ENCODE measurements at places on chromosomes 6 and 20.
A peak's percentile ranks its signal among the peaks of the same experiment; 100 is the strongest.

GRCh38 chr6:38909015-38909730 lies 139.4 kb upstream of the GLP1R start:
- no peak for DNase-seq

DNA sequence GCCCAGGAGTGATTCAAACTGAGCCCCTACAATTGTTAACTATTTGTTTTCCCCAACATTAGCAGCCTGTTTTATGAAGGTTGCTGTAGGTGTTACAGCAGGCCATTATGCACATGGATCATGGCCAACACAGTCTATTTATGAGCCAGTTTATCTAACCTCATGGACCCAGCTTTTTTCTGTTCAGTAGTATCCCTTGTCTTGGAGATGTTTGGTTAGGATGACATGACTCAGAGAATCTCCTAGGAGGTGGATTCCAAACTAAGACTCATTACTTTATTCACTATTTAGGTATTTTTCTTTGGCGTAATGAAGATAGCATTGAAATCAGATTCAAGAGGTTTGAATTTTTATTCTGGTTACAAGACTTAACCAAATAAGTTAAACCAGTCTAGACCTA lies 62.8 kb upstream of the TFB1M start:
- no peak for DNase-seq

GRCh38 chr20:37501940-37502339 lies 19.1 kb upstream of the NNAT start:
- no peak for DNase-seq

DNA sequence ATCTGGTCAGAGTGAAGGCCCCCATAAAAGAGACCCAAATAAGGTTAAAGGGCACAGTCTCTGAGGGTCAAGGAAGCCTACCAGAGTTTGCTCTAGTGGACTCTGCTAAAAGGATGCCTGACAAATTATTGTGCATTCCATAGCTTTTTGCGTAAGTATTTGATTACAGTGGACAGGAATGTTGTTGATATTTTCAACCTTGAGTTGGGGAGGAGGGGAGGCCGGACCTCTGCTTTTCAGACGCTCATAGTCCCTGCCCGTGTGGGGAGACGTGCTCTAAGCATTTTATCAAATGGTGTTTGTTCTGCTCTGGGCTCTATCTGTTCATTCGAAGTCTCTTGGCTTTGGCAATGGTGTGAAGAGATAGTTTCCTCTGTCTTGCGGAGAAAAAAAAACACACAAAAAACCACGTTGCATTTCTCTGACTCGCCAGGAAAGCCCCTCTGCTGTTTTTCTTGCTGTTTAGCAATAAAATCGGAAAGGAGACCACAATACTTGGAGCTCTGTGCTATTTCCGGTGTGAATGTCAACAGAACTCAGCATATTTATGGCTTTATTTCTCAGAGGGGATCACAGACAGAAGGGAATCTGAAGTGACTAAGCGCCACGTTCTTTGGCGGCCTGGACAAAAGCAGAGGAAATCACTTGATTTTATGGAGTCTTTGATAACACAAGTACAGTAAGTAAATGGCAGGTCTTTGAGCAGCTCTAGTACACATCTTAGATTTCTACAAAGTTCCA lies 159.8 kb downstream of the ZFP64 start:
- peak; percentile 21 for DNase-seq

DNA sequence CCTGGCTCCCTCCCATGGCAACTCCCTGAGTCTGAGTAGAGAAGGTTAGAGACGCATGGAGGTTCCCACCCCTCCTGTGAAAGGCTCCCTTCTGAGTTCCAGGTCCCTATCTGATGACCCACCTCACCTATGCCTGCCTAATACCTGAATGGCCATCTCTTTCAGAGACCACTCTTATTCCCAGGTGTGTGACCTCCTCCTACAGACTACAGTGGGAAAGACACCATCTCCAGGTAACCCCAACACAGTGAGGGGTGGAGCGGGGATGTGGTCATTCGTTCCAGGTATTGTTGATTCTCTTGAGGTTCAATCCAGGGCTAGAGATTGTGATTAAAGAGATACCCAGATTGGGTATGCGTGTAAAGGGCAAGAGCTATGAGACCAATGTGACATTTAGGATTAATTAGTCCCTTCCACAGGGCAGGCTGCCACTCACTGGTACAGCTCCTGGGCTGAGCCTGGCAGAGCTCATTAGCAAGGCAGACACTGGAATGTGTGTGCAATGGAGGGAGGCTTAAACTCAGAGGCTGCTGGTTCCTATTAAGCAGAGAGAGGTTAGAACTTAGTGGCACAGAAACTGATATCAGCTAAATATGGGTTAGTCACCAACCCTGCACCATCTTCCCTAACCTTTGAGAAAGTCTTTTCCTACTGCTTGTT lies 46.5 kb upstream of the IER3 start:
- no peak for DNase-seq

DNA sequence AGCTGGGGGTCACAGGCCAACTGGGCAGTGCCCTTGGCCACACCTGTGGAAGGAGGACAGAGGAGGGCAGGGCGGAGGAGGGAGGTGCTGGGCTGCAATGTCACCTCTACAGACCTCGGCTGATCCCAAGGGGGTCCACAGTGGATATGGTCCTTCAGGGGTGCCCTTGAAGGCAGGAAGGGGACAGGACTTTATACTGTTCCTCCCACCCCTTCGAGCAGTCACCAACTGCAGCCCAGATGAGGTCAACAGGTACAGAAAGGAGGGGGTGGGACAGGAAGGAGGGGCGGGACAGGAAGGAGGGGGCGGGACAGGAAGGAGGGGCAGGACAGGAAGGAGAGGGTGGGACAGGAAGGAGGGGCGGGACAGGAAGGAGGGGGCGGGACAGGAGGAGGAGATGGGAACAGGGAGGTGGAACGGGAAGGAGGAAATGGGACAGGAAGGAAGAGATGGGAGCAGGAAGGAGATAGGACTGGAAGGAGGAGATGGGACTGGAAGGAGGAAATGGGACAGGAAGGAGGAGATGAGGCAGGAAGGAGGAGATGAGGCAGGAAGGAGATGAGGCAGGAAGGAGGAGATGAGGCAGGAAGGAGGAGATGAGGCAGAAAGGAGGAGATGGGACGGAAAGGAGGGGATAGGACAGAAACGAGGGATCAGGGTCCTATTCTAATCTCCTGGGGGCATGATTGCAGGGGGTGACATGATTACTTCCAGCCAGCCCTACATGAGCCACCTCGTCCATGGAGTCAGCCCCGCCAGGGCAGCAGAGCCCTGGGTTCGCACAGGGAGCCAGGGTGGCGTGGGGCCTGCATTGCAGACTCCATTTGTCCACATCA lies 19.4 kb upstream of the MRGBP start:
- peak; percentile 71 for DNase-seq

- no peak for DNase-seq
Observed at GRCh38 chr20:8646033-8646441, 422.9 kb upstream of the PLCB4 start.

DNA sequence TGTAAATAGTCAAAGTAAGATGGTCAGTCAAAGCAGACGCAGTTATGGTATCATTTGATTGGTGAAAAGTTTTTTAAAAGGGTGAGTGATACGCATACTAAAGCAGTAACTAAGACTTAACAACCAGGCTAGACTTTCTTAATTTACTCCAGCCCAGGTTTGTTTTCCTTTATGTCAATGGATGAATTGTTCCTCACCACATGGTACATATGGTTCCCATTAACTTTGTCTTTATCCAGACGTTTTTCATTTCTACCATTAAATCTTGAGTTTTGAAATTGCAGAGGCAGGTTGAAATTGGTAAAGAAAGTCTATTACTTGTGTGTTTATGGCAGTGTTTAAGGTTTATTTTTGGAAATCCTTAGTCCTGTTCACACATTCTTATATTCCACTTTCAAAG lies 98.5 kb upstream of the SCGN start:
- DNase-seq = no peak

DNA sequence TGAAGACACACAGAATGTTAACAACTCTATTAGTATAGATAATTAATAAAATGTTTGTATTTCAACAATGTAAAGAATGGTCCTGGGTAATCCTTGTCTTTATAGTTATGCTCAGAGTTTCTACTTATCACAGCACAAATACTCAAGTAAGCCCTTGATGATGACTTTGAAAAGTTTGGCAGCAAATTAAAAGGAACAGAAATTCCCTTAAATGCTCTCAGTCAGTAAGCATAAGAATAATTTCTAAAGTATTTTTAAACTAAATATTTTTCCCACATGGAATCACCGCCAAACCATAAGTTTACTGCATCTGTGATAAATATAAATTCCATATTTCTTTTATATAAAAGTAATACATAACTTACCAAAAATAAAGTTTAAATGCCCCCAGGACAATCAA lies 96.1 kb downstream of the COL12A1 start:
- DNase-seq = no peak

- DNase-seq = peak; percentile 33
Observed at GRCh38 chr20:1469925-1470571, 3.4 kb upstream of the NSFL1C start.

GRCh38 chr6:62775427-62776022 lies 435.7 kb upstream of the FKBP1C start:
- no peak for DNase-seq

- no peak for DNase-seq
Observed at GRCh38 chr20:63333241-63333836, 27.8 kb downstream of the CHRNA4 start.

GRCh38 chr6:170423814-170424603 lies 117.5 kb downstream of the FAM120B start:
- no peak for DNase-seq

GRCh38 chr6:138007014-138007472 lies 100.2 kb downstream of the PERP start:
- DNase-seq = no peak

- DNase-seq = no peak
Observed at GRCh38 chr6:129662406-129662766, 47.6 kb downstream of the ARHGAP18 start.

GRCh38 chr20:7712661-7713060 lies 227.6 kb downstream of the HAO1 start:
- DNase-seq = no peak

- DNase-seq = no peak
Observed at GRCh38 chr6:50141100-50141499, 91.4 kb upstream of the DEFB112 start.

GRCh38 chr20:63542696-63543095 lies 4.9 kb downstream of the SRMS start:
- no peak for DNase-seq

- no peak for DNase-seq
Observed at GRCh38 chr6:170378502-170378901, 71.9 kb downstream of the FAM120B start.

DNA sequence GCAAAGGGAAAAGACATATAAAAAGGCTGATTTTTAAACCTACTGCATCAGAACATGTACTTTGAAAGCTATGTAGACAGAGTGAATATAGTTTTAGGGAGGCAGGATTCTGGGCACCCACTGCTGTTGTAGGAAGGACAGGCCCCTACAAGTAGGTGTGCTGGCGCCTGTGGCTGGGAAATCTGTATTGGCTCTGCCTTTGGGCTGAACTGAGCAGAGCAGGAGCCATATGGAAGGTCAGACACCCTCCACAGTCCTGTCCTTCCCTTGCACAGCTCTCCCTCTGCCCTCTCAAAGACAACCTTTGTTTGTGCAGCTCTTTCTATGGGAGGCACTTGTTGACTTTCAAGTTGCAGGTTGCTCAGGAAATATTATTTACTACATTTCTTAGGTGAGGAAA lies 18.4 kb upstream of the ULBP3 start:
- DNase-seq = no peak

GRCh38 chr20:32560989-32561830 lies 23.9 kb downstream of the NOL4L start:
- DNase-seq = no peak

- DNase-seq = no peak
Observed at GRCh38 chr6:30168741-30169140, 5.4 kb downstream of the TRIM15 start.

GRCh38 chr6:158020272-158020711 lies 38.6 kb downstream of the SYNJ2 start:
- no peak for DNase-seq

DNA sequence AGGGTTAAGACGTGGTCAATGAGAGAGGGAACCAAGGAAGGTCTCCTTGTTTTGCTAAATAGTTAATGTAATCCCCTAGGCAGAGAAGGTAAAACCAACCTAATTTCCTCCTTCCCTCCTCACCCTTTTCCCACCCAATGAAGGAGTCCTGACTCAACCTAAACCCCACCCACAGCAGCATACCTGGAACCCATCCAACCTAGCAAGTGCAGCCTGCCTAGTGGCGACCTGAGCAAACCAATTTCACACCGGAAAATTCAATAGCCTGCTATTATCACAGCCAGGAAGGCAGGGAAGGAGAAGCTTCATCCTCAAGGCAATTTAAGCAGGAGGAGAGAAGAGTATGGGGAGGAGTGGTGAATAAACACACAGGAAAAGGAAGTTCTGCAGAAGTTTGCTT lies 46.9 kb downstream of the OSTM1 start:
- no peak for DNase-seq

DNA sequence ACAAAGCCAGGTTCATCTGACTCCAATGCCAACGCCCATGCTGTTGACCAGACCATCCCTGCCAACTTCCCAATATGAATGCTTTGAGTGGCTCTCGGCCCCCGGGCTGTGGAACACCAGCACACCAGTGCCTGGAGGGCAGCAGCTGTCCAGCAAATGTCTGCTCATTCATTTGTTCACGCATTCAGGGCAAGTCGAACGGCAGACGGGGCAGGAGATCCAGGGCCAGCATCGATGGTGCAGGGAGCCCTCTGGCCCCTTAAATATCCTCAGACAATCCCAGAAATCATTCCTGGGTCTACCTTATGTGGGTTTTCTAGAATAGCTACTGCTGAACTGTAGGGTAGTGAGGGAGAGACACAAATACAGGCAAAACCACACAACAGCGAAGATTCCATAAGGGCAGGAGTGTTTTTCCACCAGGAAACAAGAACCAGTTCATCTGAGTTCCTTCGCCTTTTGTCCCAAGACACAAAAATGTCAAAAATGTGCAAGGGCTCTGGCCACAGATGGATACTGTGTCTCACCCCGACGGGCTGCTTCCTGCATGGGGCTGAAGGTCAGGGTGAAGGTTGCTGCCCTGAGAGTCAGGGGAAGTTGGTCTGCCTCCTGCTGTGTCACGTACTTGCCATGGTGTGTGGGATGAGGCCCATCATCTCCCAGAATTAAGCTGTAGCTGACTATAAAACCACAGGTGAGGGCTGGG lies 15.5 kb downstream of the RIPOR3 start:
- no peak for DNase-seq

- DNase-seq = no peak
Observed at GRCh38 chr6:15077006-15077405, 168.9 kb upstream of the JARID2 start.
